Aortic smooth muscle cell (primary cell): ENCODE measurements at places on chromosomes 16 and 17. TPM values are rescaled to one million over a fixed set of nuclear protein-coding genes. Genes with fewer than 3 reads are reported as not detected.

C16orf74 gene
- total RNA-seq = 2.8 and 7.0 TPM in 2 replicates

UNK gene
- 12.7 and 19.5 TPM in 2 replicates for total RNA-seq

KCTD19 gene
- under 0.01 TPM in 1 of 2 replicates, not detected in the other for total RNA-seq

ULK2 gene
- 22.9 and 37.4 TPM in 2 replicates for total RNA-seq

AKAP1 gene
- total RNA-seq = 12.2 and 17.6 TPM in 2 replicates

CDH3 gene
- not detected in 2 replicates for total RNA-seq

TEX14 gene
- under 0.01 TPM in 2 replicates for total RNA-seq

FNDC8 gene
- 0.12 TPM in 1 of 2 replicates, not detected in the other for total RNA-seq

EFNB3 gene
- under 0.01 and 0.12 TPM in 2 replicates for total RNA-seq

SHCBP1 gene
- 16.4 and 27.6 TPM in 2 replicates for total RNA-seq

GGA2 gene
- 21.1 and 21.4 TPM in 2 replicates for total RNA-seq

INCA1 gene
- 0.13 and 0.25 TPM in 2 replicates for total RNA-seq

TEKT1 gene
- not detected in 2 replicates for total RNA-seq

LGALS9 gene
- 3.0 and 3.2 TPM in 2 replicates for total RNA-seq

ITGAD gene
- total RNA-seq = not detected in 2 replicates

SMPD3 gene
- total RNA-seq = not detected in 2 replicates

TBC1D3C gene
- total RNA-seq = not detected in 2 replicates

CCL15 gene
- total RNA-seq = not detected in 2 replicates

SMIM22 gene
- not detected in 2 replicates for total RNA-seq

CPSF4L gene
- 0.06 TPM in 1 of 2 replicates, not detected in the other for total RNA-seq

OR2C1 gene
- total RNA-seq = 0.12 and 0.26 TPM in 2 replicates

CSH2 gene
- not detected in 2 replicates for total RNA-seq

COA3 gene
- total RNA-seq = 69.2 and 82.2 TPM in 2 replicates

WNK4 gene
- total RNA-seq = 0.06 TPM in 1 of 2 replicates, not detected in the other

NPW gene
- total RNA-seq = 0.06 and 0.13 TPM in 2 replicates

DHRS7C gene
- total RNA-seq = not detected in 2 replicates

ZNHIT3 gene
- 20.3 and 26.6 TPM in 2 replicates for total RNA-seq

KRT40 gene
- total RNA-seq = not detected in 2 replicates

NAGS gene
- 0.93 and 1.3 TPM in 2 replicates for total RNA-seq

KCNH4 gene
- total RNA-seq = not detected in 2 replicates

RAMP2 gene
- 0.19 and 0.26 TPM in 2 replicates for total RNA-seq

APOH gene
- total RNA-seq = not detected in 2 replicates

GALK1 gene
- 44.9 and 46.5 TPM in 2 replicates for total RNA-seq

SNX20 gene
- not detected in 2 replicates for total RNA-seq

GNG13 gene
- total RNA-seq = not detected in 2 replicates

NPIPA2 gene
- 1.7 TPM in 1 of 2 replicates, not detected in the other for total RNA-seq

CANT1 gene
- total RNA-seq = 41.7 and 42.1 TPM in 2 replicates

ADAM11 gene
- total RNA-seq = under 0.01 and 0.31 TPM in 2 replicates

TP53TG3D gene
- 1.3 TPM in 1 of 2 replicates, not detected in the other for total RNA-seq

DPEP2 gene
- not detected in 2 replicates for total RNA-seq

MYCBPAP gene
- 1.7 and 2.4 TPM in 2 replicates for total RNA-seq

ABCC6 gene
- 0.53 and 0.75 TPM in 2 replicates for total RNA-seq

ITGAL gene
- total RNA-seq = under 0.01 TPM in 2 replicates

BCL7C gene
- total RNA-seq = 44.0 and 51.7 TPM in 2 replicates

TBKBP1 gene
- 6.5 and 9.6 TPM in 2 replicates for total RNA-seq

IL34 gene
- 54.0 and 74.2 TPM in 2 replicates for total RNA-seq

CRHR1 gene
- total RNA-seq = not detected in 2 replicates

SKAP1 gene
- 0.13 TPM in 1 of 2 replicates, not detected in the other for total RNA-seq

TMEM235 gene
- total RNA-seq = not detected in 2 replicates

CAPNS2 gene
- 0.26 and 1.1 TPM in 2 replicates for total RNA-seq
